SHP77 treated with DMSO at 0.1 percent for 48 hours (cell line): ENCODE measurements at places on chromosomes 16 and 17.
A peak's percentile ranks its signal among the peaks of the same experiment; 100 is the strongest.

GRCh38 chr17:43982171-43982570, 22.3 kb upstream of the NAGS start:
- DNase-seq = no peak

- DNase-seq = no peak
Measured at GRCh38 chr17:12074346-12074745, 53.7 kb downstream of the MAP2K4 start.

DNA sequence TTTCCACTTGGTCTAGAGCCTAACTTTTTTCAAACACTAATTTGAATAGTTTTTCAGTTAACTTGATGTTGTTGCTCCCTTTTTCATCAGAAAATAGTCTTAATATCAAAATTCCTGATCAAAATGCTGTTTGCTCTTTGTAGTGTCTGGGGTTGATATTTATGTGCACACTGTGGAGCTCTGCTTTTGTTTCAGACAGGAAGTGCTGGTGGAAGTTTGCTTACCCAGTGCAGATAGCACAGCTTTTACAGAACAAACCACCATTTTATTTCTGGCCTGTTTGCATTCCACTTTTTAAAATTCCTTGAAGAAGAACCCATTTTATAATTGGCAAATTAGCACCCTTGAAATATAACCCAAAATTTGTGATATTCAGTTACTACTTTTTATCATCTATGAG, 125.4 kb downstream of the MRTFB start:
- DNase-seq = peak; percentile 20

GRCh38 chr16:28166394-28167208, 45.2 kb downstream of the XPO6 start:
- no peak for DNase-seq

DNA sequence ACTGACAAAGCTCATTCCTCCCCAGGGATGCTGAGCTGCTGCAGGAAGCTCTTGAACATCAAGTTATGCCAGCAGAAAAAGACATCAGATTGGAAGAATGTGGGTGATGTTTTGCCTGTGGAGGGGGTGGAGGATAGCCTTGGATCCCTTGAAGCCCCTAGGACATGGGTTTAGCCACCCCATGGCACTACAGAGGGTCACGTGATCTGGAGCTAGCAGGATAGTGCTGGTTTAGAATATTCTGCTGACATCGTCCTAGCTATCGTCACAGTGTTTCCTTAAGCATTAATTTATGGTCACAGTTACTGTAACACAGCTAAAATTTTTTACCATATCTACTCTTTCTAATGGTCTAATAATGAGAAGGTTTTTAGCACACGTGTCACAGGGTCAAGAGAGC, 20.2 kb upstream of the MON1B start:
- no peak for DNase-seq

DNA sequence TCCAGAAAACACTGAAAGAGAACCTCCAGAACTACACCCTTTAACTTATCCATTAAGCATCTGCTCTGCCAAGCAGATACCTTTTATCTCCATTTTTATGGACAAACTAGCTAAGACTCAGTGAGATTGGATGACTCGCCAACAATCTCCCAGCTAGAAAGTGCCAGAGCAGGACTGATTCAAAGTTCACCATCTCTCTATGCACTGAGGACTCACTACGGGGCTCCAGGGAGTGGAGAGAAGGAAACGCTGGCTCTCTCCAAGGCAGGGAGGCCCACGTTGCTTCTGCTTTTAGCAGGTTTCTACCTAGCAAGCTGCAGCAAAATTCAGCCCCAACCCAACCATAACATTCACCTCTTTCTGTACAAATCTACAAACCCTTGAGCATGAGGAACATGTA, 52.8 kb upstream of the ARHGAP44 start:
- DNase-seq = no peak

- no peak for DNase-seq
Measured at GRCh38 chr16:89149386-89149785, 22.2 kb upstream of the CDH15 start.

DNA sequence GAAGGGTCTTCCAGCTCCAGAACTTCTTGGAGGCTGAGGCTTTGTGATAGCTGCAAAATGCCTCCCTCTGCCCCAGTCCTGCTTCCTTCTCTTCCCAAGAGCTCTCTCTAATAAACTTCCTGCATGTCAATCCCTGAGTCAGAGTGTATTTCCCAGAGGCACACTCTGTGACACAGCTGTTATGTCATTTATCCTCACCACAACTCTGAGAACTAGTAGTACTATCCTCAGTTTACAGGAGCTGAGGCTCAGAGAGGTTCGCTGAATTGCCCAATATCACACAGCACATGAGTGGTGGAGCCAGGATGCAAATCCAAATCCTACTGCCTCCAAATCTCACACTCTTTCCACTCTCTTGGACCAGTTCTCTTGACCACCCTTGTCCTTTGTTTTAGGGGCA, 20.0 kb downstream of the UNC45B start:
- DNase-seq = no peak

GRCh38 chr17:41738077-41738800, 3.8 kb upstream of the HAP1 start:
- DNase-seq = peak; percentile 53

DNA sequence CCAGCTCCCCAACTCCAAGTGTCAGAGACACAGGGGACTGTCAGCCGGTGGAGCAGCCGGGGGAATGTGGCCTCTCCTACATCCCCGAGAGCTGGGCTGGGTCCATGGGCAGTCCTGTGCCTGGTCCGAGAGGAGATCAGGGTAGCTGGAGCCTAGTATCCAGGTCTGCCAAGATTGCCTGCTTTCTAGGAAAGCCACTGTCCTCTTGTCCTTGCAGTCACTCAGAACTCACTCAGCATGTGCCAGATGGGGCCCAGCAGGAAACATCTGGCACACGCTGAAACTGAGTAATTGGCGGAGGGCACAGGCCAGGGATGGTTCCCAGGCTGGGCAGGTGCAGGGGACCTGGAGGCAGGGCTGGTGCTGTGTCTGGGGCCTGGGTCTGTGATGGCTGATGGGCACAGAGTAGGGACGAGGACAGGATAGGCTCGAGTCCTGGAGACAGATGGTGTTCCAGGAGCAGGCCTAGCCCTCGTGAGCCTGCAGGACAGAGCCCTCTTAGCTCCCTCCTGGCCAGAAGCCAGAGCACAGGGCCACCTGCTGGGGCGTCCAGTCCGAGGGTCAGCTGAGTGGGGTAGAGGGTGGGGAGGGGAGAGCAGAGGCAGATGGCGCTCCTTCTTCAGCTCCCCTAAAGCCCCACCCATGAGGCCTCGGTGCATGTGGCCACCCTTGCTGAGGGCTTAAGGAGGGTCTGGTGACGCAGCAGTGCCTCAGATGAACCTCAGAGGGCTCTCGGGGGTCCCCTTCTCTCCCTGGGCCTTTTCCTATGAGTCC, 31.1 kb downstream of the ADCY7 start:
- DNase-seq = peak; percentile 47

GRCh38 chr16:72013389-72013788, 4.8 kb downstream of the DHODH start:
- no peak for DNase-seq

GRCh38 chr17:66331038-66331816, 28.8 kb downstream of the PRKCA start:
- no peak for DNase-seq

DNA sequence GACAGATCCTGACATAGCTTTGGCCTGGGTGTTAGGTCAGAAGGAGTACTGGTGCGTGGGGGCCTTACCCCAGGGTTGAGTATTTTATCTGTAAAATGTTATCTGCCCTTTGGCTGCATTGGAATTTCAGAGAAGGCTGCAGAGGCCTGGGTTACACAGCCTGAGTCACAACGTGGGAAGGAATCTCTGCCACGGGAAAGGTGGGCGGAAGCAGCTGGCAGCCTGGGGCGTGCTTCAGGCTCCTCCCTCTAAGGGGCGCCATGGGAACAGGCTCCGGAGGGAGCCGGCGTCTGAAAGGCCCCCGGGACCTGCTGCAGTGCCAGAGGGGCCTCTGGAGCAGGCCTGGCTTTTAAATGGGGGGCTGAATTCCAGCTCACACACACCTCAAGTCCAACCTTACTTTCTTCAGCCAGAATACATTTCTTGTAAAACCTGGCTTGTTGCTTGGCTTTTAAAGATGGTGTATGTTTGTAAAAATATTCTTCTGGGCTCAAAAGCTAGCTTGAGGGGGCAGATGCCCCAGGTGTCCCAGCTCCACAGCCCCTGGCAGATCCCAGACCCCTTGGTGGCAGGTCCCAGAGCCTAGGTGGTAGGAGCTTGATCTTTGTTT, 142.2 kb downstream of the RAB11FIP4 start:
- no peak for DNase-seq

DNA sequence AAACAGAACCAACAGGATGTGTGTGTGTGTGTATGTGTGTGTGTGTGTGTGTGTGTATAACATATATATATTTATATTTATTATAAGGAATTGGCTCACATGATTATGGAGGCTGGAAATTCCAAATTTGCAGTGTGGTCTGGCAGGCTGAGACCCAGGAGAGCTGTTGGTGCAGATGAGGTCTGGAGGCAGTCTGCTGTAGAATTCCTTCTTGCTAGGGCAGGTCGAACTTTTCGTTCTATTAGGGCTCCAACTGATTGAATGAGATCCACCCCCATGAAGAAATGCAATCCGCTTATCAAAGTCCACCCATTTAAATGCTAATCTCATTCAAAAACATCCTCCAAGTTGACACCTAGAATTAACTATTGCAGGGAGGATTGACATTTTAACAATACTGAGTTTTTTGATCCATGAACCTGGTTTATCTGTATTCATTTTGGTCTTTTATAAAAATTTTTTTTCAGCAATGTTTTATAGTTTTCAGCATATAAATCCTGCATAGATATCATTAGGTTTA, 85.0 kb downstream of the CYLD start:
- no peak for DNase-seq

GRCh38 chr17:56142325-56142724, 10.9 kb upstream of the ANKFN1 start:
- no peak for DNase-seq

DNA sequence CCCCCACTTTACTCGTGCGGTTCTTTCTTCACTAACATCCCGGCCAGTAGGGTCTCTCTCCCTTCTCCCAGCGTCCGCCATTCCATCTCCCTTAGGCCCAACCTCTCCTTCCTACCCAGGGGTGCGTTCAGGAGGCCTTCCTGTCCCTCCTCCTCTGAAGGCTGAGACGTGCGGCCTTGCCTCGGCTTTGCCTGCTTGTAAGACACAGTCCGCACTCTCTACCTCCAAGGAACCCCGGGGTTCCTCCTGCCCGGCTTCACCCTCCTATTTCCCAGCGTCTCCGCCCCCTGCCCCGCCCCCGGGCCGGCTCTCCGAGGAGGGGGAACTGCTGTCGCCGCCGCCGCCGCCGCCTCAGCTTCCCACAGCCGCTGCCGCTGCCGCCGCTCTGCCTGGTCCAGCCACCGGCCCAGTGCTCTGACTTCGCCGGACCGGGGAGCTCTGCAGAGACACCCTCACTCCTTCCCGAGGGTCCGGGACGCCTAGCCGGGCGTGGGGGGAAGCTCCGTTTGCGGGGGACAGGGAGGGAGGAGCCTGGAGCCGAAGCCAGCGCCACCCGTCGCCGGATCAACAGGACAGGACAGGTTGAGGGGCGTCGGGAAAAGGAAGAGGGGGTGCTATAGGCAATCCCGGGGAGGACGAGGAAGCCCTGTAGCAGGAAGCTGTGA, 1.2 kb upstream of the FGF11 start:
- no peak for DNase-seq
